ENCODE measurements at places on chromosomes 6 and 20. TPM values are rescaled to one million over a fixed set of nuclear protein-coding genes. Genes with fewer than 3 reads are reported as not detected.

Gene RIPOR3
- not detected for total RNA-seq

Gene TPD52L1
- not detected for total RNA-seq

Gene CALHM4
- not detected for total RNA-seq

Gene TRAPPC3L
- total RNA-seq: not detected

Gene ZNF165
- total RNA-seq: 6.0 TPM

- no peak overlapping the region for H3K4me3 ChIP-seq
- H3K27me3 ChIP-seq: peaks cover 3% of the 10 kb centered on the region
- no peak for DNase-seq
- no peaks in the 10 kb centered on the region for H3K4me1 ChIP-seq
- no peak overlapping the region for H3K27ac ChIP-seq
Observed at GRCh38 chr20:41889844-41890224, 271.7 kb upstream of the CHD6 start.

DNA sequence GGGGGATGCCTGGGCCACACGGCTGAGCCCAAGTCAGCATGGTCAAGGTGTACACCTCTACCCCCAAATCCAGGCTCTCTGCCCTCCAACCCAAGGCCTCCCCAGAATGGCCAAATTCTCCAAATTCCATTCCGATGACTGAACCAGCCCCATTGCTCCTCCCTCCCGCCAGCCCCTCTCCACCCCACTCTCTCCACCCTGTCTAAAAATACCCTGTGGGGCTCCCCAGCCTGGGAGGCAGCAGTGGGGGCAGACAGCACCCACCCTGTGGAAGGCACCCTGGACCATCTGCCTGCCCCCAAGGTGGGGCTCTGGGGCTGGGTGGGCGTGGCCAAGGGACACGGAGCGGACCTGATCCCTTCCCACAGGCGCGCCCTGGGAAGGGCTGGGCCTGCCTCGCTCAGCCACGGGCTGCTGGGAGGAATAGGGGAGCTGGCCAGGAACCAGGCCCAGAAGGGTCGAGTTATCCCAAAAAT lies 11.4 kb downstream of the TEAD3 start:
- DNase-seq: no peak
- H3K4me1 ChIP-seq: no peaks in the 10 kb centered on the region
- H3K4me3 ChIP-seq: no peak overlapping the region
- no peaks in the 10 kb centered on the region for H3K36me3 ChIP-seq

GRCh38 chr6:56445818-56446217 lies 196.9 kb downstream of the DST start:
- no peaks in the 10 kb centered on the region for H3K36me3 ChIP-seq
- H3K27ac ChIP-seq: no peak overlapping the region
- no peak for DNase-seq
- no peaks in the 10 kb centered on the region for H3K27me3 ChIP-seq
- H3K4me3 ChIP-seq: no peak overlapping the region
- H3K4me1 ChIP-seq: no peaks in the 10 kb centered on the region

GRCh38 chr6:170260686-170261085 lies 30.2 kb downstream of the DLL1 start:
- no peaks in the 10 kb centered on the region for H3K36me3 ChIP-seq
- no peak overlapping the region for H3K4me3 ChIP-seq
- peaks cover 12% of the 10 kb centered on the region for H3K27me3 ChIP-seq
- no peaks in the 10 kb centered on the region for H3K4me1 ChIP-seq

DNA sequence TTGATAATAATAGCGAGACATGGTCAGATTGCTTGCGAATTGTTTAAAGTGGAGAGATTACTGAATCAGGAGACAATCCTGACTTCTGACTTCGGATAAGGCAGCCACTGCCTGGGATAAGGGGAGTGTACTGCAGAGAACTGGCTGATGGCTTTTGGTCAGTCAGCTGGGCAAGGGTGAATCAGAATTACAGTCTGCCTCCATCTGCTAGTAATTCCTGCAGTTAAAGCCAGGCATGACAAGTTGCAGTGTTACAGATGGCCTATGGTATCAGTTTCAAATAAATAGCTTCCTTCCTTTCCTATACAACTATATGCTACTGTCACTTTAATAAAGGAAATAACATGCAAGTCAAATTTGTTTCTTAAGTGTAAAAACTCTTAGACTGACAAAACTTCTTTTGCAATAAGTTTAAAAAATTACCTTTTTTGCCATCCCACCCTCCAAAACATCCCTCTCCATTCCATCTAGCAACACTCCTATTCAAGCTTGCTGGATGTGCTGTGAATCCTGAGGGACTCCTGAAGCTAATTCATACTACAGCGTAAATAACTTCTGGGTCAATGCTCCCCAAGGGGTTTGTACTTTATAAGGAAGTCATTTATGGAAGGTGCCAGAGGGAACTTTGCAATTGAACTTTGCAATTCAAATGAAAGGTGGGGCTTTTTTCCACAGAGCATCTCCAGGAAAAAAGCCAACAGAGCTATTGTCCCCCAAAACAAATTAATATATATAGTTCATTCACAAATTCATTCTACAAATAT lies 245.2 kb downstream of the ADGRB3 start:
- DNase-seq: no peak
- no peaks in the 10 kb centered on the region for H3K36me3 ChIP-seq
- no peaks in the 10 kb centered on the region for H3K27me3 ChIP-seq
- H3K4me1 ChIP-seq: no peaks in the 10 kb centered on the region

DNA sequence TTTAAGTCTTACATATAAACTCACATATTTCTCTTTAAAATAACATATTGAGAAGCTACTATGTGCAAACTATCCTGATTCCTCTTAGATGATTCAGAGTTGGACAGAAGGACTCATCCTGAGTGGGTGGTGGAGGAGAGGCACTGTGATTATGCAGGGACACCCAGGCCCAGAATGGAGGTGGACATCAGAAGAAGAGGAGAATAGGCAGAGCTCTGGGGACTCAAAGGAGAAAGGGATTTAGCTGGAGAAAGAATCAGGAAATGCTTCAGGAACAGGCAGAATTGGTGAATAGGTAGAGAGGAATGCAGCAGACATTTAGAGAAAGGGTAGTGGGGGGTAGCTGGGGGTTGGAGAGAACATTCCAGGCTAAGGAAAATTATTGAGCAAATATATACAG lies 17.4 kb downstream of the RCAN2 start:
- no peaks in the 10 kb centered on the region for H3K36me3 ChIP-seq
- no peak for DNase-seq
- H3K27ac ChIP-seq: no peak overlapping the region
- H3K4me3 ChIP-seq: no peak overlapping the region
- peaks cover 10% of the 10 kb centered on the region for H3K27me3 ChIP-seq

DNA sequence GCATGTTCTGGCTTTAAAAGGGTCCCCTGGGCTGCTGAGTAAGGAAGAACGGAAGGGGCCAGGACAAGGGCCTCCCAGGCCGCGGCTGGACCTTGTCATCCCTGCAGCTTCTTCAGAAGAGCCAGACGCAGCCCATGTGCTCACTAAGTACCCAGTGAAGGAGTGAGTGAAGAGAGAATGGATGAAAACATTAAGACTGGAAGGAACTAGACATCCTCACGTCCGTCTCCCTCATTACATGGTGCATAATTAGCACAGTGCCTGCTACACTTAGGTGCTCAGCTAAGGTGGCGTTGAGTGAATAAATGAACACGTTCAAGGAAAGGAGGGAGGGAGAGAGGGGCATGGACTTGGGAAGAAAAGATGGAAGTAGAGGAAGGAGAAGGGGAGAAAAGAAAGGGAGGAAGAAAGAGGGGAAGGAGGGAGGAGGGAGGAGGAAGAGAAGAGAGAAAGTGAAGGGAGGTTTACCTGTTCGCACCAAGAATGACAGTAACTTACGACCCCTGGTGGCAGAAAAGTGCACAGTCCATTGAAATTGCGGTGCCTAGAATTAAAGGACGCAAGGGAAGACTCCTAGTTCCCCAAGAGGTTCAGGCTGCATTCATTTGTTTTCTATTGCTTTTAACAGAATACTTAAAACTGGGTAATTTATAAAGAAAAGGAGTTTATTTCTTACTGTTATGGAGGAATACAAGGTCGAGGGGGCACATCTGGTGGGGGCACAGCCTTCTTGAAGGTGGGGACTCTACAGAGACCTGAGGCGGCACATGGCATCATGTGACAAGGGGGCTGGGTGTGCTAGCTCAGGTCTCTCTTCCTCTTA lies 8.0 kb downstream of the TP53RK start:
- no peak overlapping the region for H3K4me3 ChIP-seq
- peaks cover 23% of the 10 kb centered on the region for H3K36me3 ChIP-seq
- no peak for DNase-seq
- H3K27ac ChIP-seq: peak overlapping the region; percentile 21
- H3K27me3 ChIP-seq: no peaks in the 10 kb centered on the region
- H3K4me1 ChIP-seq: peaks cover 42% of the 10 kb centered on the region

GRCh38 chr20:62723351-62723750 lies 14.7 kb downstream of the NTSR1 start:
- H3K27me3 ChIP-seq: peaks cover 41% of the 10 kb centered on the region
- no peak overlapping the region for H3K4me3 ChIP-seq
- H3K4me1 ChIP-seq: peaks cover 4% of the 10 kb centered on the region
- DNase-seq: no peak

DNA sequence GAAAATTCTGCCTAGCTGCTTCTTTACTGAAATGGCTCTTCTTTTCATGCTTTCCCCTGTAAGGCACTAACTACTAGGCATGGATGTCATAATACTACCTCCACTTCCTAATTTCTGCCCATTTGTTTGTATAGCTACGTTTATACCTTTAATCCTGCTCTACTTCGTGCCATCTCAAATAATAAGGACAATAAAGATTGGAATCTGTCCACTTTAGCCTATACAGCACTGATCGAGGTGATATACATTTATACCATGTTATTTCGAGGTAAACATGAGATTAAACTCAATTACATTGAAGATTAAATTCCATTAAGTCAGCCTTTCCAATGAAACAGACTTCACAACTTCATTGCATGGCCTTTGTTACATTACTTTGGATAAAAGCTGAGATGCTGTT lies 390.6 kb upstream of the MARCKS start:
- no peaks in the 10 kb centered on the region for H3K36me3 ChIP-seq
- H3K27me3 ChIP-seq: no peaks in the 10 kb centered on the region
- DNase-seq: no peak
- H3K27ac ChIP-seq: no peak overlapping the region

- no peaks in the 10 kb centered on the region for H3K36me3 ChIP-seq
- no peaks in the 10 kb centered on the region for H3K27me3 ChIP-seq
Observed at GRCh38 chr6:19895866-19896692, 58.9 kb downstream of the ID4 start.

- no peak overlapping the region for H3K27ac ChIP-seq
- peaks cover 7% of the 10 kb centered on the region for H3K4me1 ChIP-seq
- DNase-seq: no peak
- H3K4me3 ChIP-seq: no peak overlapping the region
- H3K36me3 ChIP-seq: no peaks in the 10 kb centered on the region
- H3K27me3 ChIP-seq: no peaks in the 10 kb centered on the region
Observed at GRCh38 chr6:167475947-167476346, 151.1 kb downstream of the TTLL2 start.

DNA sequence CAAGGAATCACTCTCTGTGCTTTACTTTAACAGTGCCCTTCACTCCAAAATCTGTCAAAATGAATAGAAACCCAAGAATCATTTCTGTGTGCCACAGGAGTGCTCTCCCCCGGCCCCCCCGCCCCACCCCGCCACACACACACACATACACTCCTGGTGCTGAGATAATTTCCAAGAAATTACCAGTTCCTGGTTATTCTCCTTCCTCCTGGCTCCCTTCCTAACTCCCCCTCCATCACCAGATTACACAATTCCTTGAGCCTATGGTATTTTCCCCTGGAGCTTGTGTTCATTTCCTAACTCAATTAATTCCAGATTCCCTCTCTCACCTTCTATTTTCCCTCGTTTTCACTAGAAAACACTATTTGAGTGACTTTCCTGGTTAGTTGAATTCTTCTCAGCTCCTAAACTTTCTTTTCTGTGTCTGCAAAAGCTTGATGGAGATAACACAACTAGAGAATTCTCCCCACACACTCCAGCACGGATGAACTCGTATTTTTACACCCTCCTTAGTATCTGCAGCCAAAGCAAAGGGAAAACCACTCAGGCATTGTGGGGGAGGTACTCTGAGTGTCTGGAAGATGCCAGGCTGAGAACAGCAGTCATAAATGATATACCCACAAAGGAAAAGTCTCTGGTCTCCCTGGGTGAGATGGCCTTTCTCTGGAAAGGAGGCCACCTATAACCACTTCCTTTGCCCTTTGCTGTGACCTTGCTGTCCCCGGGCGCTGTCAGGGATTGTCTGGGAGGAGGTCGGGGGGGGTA lies 1.9 kb upstream of the SLC24A3 start:
- DNase-seq: no peak
- no peak overlapping the region for H3K27ac ChIP-seq
- H3K36me3 ChIP-seq: no peaks in the 10 kb centered on the region
- H3K4me1 ChIP-seq: peaks cover 5% of the 10 kb centered on the region
- no peak overlapping the region for H3K4me3 ChIP-seq
- H3K27me3 ChIP-seq: peaks cover 51% of the 10 kb centered on the region

- no peak for DNase-seq
- no peaks in the 10 kb centered on the region for H3K4me1 ChIP-seq
- no peak overlapping the region for H3K4me3 ChIP-seq
- H3K27me3 ChIP-seq: peaks cover 2% of the 10 kb centered on the region
- no peaks in the 10 kb centered on the region for H3K36me3 ChIP-seq
Observed at GRCh38 chr20:59783641-59784010, 149.8 kb downstream of the SYCP2 start.

DNA sequence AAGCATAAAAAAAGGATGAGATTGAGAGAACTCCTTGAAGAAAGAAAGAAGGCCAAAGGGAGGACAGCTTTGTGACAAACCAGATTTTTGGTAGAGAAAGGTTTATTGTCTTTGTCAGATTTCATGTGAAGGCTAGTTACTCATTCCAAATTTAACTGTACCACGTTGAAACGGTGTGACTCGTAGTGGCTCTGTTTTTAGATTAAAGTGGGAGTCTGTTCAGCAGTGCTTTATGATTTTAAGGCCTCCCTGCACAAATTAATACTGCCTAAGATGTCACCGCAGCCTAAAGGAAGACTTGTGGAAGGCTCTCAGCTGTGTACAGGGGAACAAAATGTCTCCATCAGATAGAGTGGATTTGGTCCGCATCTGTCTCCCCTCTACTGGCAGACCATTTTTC lies 35.9 kb downstream of the CDC40 start:
- H3K4me3 ChIP-seq: no peak overlapping the region
- H3K4me1 ChIP-seq: peaks cover 22% of the 10 kb centered on the region
- DNase-seq: no peak

DNA sequence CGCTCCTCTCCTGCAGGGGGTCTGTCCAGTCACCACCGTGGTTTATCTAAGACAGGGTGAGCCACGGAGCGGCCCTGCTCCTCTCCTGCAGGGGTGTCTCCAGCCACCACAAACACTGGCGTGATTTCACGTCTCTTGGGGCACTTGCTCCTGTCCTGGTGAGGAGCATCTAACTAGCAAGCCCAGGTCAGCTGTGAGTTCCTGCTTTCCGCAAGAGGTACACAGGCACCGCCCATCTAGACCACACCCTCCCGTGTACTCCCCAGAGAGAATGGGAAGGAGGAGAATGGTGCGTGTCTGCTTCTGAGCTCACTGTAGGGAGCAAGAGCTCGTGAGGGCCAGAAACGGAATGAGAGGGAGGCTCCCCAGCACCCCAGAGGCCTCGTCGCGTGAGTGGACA lies 40.7 kb downstream of the DACT2 start:
- DNase-seq: no peak
- H3K4me1 ChIP-seq: no peaks in the 10 kb centered on the region
- no peak overlapping the region for H3K4me3 ChIP-seq
- no peak overlapping the region for H3K27ac ChIP-seq
- H3K27me3 ChIP-seq: peaks cover 3% of the 10 kb centered on the region
- no peaks in the 10 kb centered on the region for H3K36me3 ChIP-seq

- peaks cover 60% of the 10 kb centered on the region for H3K36me3 ChIP-seq
- H3K4me1 ChIP-seq: no peaks in the 10 kb centered on the region
- H3K27me3 ChIP-seq: no peaks in the 10 kb centered on the region
- no peak for DNase-seq
Observed at GRCh38 chr6:136627191-136627590, 77.0 kb upstream of the MAP7 start.

GRCh38 chr20:44990957-44991356 lies 24.6 kb downstream of the STK4 start:
- peak overlapping the region; percentile 68 for H3K4me3 ChIP-seq
- H3K4me1 ChIP-seq: peaks cover 70% of the 10 kb centered on the region
- no peaks in the 10 kb centered on the region for H3K27me3 ChIP-seq
- no peak for DNase-seq
